Activated CD8-positive, alpha-beta memory T cell treated with anti-CD3 and anti-CD28 coated beads, Interleukin-2, amount 50 U/mL, for 48 hours (primary cell): ENCODE measurements at places on chromosomes 11 and 22.
A peak's percentile ranks its signal among the peaks of the same experiment; 100 is the strongest.

GRCh38 chr22:38316364-38317121 lies 690 bp downstream of the CSNK1E start:
- DNase-seq: peak; percentile 77

DNA sequence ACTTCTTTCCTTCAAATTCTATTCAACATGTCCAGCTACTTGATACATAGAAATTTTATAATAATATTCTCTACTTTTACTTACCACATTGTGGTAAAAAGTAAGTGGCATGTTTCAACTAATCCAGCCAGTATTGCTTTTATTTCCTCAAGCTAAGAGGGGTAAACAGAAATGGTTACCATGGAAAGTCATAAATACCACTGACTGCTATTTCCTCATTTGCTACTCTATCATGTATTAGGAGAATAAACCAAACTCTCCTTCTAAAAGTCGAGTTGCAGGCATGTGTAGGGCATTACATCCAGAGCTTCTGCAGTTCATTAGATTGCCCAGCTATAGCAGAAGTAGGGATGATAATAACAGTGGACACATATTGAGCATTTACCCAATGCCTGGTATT lies 208.4 kb downstream of the MAML2 start:
- DNase-seq: no peak

GRCh38 chr11:86067009-86067850 lies 1.7 kb downstream of the PICALM start:
- DNase-seq: no peak

GRCh38 chr11:66987158-66987620 lies 12.1 kb downstream of the C11orf86 start:
- no peak for DNase-seq

DNA sequence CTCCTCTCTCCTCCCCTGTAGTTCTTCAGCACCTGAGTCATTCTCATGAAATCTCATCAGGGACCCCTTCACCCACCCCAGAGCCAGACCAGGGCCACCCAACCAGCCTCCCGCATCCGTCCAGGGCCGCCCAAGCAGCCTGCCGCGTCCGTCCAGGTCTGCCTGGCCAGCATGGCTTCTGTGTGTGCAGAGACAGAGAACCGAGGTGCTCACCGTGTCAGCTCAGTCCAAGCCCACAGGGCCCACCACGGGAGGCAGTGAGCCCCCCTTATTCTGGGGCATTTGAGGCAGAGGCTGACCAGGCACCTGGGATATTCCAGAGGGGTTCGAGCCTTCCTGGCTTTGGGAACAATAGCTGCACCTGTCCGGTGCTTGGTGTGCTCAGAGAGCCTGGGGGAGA lies 1117.3 kb downstream of the BRD1 start:
- DNase-seq: no peak

GRCh38 chr22:44403166-44403565 lies 90.4 kb upstream of the SHISAL1 start:
- no peak for DNase-seq

DNA sequence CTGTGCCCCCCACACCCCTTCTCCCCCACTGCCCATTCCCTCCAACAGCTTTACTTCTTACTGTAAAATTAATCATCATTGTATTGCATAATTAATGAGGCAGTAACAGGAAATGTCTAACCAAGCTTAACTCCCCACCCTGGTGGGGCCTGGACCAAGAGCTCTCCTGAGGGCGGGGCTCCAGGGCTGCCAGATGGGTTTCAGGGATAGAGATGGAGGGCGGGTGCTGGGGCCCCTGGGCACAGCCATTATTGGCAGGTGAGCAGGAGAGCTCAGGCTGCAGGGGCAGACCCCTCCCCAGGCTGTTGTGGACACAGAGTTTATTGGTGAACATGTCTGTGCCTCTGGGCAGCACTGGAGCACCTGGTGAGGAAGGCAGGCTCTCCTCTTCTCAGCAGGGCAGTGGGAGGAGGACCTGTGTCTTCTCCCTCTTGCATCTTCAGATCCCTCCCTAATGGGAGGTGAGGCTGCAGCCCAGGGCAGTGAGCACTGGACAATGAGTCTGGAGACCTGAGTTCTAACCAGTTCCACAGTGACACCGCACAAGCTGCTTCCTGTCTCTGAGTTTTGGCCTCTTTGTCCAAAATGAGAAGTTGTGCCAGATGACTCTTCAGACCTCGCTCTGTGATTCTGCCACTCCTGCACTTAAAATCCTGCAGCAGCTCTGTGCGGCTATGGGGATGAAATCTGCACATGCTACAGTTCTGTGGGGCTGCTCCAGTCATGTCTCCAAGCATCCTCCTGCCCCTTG lies 233.3 kb downstream of the CEP164 start:
- DNase-seq: no peak

- no peak for DNase-seq
Observed at GRCh38 chr11:110169738-110170137, 76.5 kb downstream of the ZC3H12C start.

DNA sequence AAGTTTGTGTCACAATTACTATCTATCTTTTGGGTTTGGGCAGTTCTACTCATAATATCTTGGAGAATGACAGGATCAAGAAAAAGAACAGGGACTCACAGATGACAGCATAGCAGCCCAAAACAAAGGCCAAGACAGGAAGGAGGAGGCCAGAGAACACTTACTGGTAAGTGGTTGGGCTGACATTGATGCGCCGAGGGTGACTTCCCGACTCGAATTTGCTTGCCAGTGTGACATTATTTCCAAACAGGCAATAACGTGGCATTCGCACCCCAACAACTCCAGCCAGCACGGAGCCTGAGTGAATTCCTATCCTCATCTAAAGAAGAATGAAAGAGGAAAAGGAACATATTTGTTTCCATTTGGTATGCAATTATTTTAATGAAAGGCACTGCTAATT lies 309.9 kb downstream of the GUCY1A2 start:
- DNase-seq: no peak

DNA sequence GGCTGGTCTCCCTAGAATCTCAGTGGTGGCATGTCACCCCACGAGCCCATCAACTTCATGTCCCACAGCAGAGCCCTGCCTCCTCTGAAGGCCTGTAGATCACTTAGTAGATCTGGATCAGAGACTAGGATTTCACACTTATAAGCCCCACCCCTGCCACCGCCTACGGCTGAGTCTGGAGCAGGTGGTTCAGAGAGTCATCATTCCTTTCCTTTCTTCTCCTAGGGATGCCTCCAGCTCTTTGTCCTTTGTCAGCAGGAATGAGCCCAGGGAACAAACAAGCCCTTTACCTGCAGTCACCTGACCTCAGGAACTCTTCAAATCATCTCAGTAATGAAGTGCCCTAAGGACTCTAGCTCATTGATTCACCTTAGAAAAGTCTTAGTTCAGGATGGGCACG lies 37.8 kb downstream of the SCGB1A1 start:
- no peak for DNase-seq

DNA sequence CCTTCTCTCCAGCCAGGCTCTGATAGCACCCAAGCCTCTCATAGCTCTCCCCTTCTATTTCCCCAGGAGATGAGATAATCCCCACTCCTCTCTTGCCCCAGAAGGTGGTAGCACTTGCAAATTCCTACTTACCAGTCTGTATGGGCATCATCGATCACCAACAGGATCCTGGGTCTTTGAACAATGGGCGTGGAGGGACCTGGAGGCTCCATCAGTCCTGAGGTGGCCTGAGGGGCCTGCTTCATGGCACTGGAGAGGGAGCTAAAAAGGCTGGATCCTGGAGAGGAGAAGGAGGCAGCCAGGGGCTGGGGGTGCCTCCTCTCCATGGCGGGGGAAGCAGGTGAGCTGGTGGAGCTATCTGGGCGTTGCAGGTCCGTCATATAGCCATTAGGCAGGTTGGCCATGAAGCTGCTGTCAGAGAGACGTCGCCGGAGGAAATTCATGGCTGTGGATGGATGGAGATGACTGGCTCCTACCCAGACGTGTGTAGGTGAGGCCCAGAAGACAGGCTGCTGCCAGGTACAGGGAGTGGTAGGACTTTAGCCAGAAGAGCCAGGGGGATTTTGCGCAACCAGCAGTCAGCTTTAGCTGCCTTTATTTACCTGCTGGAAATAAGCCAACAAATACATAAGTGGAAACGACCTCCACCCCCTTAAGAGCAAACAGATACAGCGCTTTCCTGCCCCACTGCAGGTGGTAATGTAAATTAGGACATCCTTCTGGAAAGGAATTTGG lies 51.8 kb downstream of the SYN3 start:
- DNase-seq: no peak

GRCh38 chr22:37381489-37381888 lies 45.8 kb downstream of the ELFN2 start:
- DNase-seq: no peak

DNA sequence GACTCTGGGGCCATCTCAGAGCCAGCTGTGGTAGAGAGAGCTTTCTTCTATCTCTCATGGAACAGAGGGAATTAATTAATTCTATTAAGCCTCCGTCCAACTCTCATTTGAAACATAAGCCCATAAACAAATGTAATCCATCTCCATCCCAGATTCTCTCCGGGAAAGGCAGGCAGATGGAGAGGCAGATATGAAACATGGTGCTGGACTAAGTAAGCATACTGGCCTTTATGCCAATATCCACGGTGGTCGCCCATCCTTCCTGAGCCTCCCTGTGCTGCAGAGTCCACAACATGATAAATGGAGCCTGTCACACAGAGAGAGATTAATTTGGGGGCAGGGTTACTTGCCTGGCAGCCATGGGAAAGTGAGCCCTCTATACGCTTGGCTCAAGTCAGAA lies 44.8 kb downstream of the PRR5L start:
- DNase-seq: no peak

DNA sequence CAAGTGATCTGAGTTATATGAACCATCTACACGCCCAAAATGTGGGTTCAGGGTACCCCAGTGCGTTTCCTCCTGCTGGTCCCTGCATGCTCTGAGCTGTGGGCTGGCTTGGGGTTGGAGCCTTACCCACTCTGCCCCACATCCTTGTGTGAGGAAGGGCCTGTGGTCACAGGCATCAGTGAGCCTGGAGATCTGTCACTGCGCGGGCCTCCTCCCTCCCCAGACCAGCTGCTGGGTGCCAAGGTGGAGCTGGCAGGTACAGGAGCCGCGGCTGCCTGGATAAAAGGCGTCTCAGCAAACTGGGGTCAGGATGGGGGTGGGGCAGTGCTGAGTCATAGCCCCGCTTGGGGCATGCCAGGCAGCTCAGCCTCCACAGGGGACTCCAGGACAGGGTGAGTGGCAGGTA lies 17.9 kb downstream of the GNAZ start:
- DNase-seq: peak; percentile 54
